Neuronal stem cell (in vitro differentiated cells): ENCODE measurements at places on chromosomes 7 and 10.
A peak's percentile ranks its signal among the peaks of the same experiment; 100 is the strongest.

- no peak for DNase-seq
- H3K36me3 ChIP-seq: no peaks in the 10 kb centered on the region
- no peak overlapping the region for H3K4me3 ChIP-seq
- H3K27ac ChIP-seq: no peak overlapping the region
- no peaks in the 10 kb centered on the region for H3K27me3 ChIP-seq
Observed at GRCh38 chr10:47099474-47099873, 188.2 kb downstream of the PTPN20 start.

DNA sequence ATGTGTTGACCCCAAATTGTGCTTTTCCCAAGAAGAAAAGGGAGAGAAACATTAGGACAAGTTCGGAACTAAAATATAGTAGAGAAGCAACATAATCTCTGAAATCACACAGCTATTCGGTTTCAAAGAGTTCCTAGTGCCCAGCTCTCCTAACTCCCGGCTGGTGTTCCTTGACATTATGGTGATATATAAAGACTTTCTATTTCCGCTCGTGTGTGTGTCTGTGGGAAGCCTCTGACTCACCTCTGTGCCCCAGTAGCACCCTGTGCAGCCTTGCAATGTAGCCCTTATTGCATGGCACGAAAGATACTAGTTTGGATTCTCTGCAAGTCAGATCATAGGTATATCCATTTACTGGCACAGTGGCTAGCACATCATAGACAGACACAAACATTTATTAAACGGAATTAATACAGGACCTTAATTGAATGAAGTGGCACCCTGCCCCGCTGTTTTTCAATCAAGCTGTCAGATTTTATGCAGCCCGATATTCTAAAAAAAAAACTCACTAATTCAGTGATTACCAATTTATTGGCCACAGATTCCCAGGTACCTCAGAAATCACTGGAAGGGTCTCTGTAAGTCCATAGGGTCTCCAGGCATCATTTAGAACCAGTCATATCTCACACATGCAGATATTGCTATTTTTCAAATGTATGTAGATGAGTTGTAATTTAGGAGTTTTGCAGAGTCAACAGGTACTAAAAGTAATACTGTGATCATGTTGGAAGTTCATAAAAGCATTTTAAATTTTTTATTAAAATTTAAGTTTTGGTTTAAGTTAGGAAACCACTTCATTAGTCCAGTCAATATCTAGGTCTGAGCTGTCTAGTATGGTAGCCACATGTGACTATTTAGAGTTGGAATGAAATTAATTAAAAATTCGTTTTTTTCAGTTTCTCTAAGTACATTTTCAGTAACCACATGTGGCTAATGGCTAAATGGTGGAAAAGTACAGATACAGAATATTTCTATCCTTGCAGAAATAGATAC lies 43.3 kb downstream of the SFTPD start:
- H3K4me1 ChIP-seq: peaks cover 2% of the 10 kb centered on the region
- no peaks in the 10 kb centered on the region for H3K27me3 ChIP-seq
- no peak for DNase-seq
- peak overlapping the region; percentile 96 for H3K4me3 ChIP-seq
- no peak overlapping the region for H3K27ac ChIP-seq

DNA sequence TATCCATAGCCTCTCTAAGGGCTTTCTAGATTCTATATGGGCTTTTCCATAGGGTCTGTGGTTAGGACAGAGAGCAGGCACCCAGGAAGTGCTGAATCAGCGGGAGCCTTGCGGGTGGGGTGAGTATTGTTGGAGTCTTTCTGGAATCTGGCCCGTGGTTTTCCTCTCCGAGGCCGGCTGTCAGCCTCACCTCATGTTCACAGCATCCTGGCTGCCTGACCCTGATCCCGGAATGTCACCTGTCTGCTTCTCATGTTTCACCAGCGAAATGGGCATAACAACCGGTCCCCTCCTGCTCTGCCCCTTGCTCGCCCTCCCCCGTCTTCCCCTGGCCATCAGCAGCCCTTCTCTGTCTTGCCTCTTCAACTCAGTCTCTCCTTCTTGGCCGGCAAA lies 36.5 kb downstream of the DDIT4 start:
- H3K27me3 ChIP-seq: no peaks in the 10 kb centered on the region
- H3K36me3 ChIP-seq: no peaks in the 10 kb centered on the region
- H3K27ac ChIP-seq: no peak overlapping the region

- no peak for DNase-seq
- H3K4me1 ChIP-seq: no peaks in the 10 kb centered on the region
- no peak overlapping the region for H3K4me3 ChIP-seq
- H3K27ac ChIP-seq: no peak overlapping the region
Observed at GRCh38 chr7:57425969-57426628, 23.9 kb upstream of the ZNF716 start.
